Astrocyte of the spinal cord (primary cell): ENCODE measurements at places on chromosomes 4 and X.

DNA sequence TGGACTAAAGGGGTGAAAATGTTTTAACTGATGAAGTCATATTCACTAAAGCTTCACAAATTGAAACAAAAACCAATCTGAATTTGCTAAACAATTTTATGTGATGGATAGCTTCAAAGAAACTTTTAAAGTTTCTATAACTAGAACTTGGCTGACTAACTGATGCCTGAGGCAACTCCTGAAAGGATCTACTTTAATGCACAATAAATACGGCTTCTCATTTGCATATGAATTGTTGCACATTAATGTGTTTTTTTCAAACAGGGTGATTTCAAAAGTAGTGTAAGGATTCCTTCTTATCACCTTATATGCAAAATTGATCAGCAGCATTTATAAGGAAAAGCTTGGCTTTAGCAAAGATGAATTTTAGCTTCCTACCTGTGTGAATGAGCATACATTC is 58.4 kb upstream of the ATOH1 start:
- no peak for DNase-seq

DNA sequence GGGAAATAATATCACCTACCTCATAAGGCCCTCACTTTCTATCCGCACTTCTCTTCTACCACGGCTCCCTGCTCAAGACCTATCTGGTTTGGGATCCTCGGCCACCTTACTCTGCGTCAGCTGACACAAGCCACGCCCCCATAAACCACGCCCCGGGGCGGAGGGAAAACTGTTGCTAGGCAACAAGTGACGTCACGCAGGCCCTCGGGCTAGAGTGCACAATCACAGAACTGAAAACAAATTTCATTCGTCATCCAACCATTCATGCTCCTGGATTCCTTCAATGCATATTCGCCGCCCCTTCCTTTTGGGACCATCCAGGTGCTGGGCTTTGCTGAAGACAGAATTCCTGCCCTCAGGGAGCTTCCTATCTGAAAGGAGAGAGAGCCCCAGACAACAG is 66.3 kb downstream of the SMC1A start:
- DNase-seq: no peak

- DNase-seq: no peak
Measured at GRCh38 chrX:29308726-29309125, 721.5 kb downstream of the IL1RAPL1 start.

GRCh38 chrX:118726887-118727685 is at the start of gene IL13RA1:
Gene IL13RA1, plus strand, starts transcription at chrX:118727606. Its CDS starts 33 bp downstream, at chrX:118727639.
- peak; percentile 90 for DNase-seq

DNA sequence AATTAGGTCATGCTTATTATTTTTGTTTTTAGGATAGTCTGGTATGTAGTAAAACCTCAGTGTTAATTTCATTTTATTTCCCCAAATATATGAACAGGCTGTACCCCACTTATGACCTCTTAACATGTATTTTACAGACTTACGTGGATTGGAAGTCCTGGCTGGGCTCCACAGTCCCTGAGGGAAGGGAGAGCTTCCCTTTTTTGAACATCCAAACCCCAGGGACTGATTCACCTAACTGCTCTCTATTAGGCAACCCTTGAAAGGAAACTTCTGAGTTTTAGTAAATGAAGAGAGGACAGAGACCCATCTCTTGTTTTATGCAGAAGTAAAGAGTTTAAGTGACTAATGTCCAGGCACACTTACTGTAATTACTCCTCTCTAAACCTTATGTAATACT is 233.1 kb upstream of the SPRY1 start:
- DNase-seq: no peak

- DNase-seq: no peak
Measured at GRCh38 chrX:20265726-20266681, 705 bp downstream of the RPS6KA3 start.

- DNase-seq: no peak
Measured at GRCh38 chr4:31968842-31969241, 1248.7 kb downstream of the PCDH7 start.

DNA sequence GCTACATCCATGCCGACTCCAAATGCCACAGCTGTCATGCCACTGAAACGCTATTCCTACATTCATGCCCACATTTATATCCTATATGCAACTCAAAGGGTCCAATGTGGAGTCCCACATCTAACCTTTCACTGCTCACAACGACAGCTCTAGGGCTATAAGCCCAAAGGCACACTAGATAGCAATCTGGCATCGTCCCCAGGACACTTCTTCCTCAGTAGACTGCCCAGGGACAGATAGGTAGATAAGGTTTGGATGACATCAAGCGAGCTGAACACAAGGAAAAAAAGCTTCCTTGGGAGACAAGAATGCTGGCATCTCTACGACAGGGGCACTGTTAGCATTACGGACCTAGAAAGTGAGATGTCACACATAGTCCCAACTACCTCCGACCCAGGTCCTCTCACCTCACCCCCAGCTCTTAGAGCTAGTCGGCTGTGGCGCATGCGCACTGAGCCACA is 685 bp downstream of the RAB9B start:
- DNase-seq: peak; percentile 24

GRCh38 chr4:9703391-9703790 is 78.0 kb upstream of the DRD5 start:
- DNase-seq: no peak

- no peak for DNase-seq
Measured at GRCh38 chr4:185255868-185256267, 46.5 kb downstream of the SNX25 start.
